ENCODE measurements at places on chromosomes 16 and 17. TPM values are rescaled to one million over a fixed set of nuclear protein-coding genes. Genes with fewer than 3 reads are reported as not detected.

RGS9 gene
- total RNA-seq: 3.0 TPM

CES4A gene
- total RNA-seq: 5.5 TPM

CEMP1 gene
- total RNA-seq: not detected

IRX3 gene
- 1.4 TPM for total RNA-seq

NTN1 gene
- total RNA-seq: 90.4 TPM

TRPV2 gene
- total RNA-seq: 33.4 TPM

ADORA2B gene
- total RNA-seq: 1.2 TPM

TMC5 gene
- 0.27 TPM for total RNA-seq

GAST gene
- total RNA-seq: not detected

OR2C1 gene
- not detected for total RNA-seq

NRN1L gene
- total RNA-seq: not detected

MT1A gene
- 4.6 TPM for total RNA-seq

VAC14 gene
- total RNA-seq: 24.6 TPM

Measured in aorta (tissue), 5 donors.